ENCODE measurements at places on chromosomes 6 and 20.

DNA sequence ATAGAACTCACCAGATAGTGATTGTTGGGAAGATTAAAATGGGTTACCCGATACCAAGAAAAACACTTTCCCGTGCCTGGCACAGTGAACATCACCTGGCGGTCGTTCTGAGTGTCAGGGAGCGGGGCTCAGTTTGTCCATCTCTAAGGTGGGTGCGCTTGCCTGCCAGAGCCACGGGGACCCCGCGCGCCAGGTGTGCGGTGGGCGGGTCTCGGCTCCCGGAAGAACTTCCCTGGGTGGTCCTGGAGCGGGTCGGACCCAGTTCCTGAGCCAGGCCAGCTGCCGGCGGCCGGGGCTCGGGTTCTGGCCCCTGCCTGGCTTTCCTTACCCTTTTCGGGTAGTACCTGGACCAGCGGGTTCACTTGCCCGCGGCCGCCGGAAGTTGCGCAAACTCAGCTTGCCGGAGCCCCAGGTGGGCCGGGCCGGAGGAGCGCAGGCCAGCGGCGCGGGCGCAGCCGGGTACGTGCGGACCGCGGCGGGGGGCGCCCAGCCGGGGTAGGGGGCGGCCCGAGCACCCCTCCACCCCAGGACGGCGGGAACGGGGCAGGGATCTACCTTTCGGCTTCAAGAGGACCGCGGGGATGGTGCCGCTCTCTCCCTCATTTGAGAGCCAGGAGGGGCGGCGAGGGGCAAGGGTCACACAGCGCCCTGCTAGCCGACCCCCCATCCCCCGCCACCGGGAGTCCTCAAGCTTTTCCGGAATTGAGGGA, 7.5 kb downstream of the FAM110A start:
- DNase-seq, result no peak

- no peak for DNase-seq
Observed at GRCh38 chr20:60804240-60804917, 447.7 kb upstream of the CDH4 start.

GRCh38 chr20:50478162-50478990, 31.8 kb upstream of the PTPN1 start:
- DNase-seq, result peak; percentile 70

DNA sequence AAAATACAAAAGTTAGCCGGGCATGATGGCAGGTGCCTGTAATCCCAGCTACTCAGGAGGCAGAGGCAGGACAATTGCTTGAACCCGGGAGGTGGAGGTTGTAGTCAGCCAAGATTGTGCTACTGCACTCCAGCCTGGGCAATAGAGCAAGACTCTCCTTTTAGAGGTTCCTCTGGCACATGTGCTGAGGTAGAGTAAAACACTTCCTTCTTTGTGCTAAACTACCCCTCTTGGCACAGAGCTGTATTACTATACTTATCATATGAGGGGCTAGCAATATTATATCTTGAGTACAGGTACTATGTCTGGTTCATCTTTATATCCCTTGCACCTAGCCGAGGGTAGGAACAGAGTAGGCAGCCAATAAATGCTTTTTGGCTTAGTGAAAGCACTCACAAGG, 40.2 kb upstream of the SAMHD1 start:
- DNase-seq, result no peak

DNA sequence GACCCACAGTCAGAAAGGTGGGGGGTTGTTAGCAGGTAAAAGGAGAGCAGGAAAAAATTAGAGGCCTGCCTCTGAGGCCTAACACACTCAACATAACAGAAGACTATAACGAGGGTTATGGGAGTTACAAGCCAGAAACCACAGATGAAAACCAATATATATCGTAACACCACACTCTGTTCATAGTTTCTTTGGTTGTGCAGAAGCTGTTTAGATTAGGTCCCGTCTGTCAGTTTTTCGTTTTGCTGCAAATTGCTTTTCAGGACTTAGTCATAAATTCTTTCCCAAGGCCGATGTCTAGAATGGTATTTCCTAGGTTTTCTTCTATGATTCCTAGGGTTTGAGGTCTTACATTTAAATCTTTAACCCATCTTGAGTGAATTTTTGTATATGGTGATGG, 3.7 kb upstream of the MAP3K5 start:
- DNase-seq, result no peak

- DNase-seq, result no peak
Observed at GRCh38 chr6:37017606-37018197, 12.2 kb downstream of the FGD2 start.

DNA sequence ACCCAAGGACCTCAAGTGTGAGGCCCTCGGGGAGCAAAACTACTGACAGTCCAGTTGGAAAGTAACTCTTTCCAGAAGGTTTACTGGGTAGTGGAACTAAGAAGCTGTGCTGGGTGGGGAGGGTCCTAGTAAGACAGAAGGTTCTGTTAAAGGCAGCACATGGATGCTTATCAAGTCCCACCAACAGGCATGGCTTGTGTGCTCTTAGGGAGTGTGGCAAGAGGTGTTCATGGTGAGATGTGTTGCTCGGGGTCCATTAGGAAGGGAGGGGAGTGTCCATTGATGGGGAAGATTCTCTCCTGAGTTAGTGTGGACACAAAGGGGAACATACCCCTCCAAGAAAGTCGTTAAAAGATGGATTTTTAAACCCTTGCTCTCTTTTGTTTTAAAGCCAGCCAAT, 120.6 kb downstream of the LY86 start:
- DNase-seq, result no peak

- DNase-seq, result peak; percentile 39
Observed at GRCh38 chr6:78487401-78487800, 379.9 kb upstream of the IRAK1BP1 start.

GRCh38 chr20:25544311-25544710, 41.0 kb downstream of the NINL start:
- no peak for DNase-seq

- no peak for DNase-seq
Observed at GRCh38 chr6:57134954-57135353, 37.2 kb upstream of the BAG2 start.

- DNase-seq, result peak; percentile 23
Observed at GRCh38 chr6:1313767-1314503, 2.0 kb downstream of the FOXQ1 start.

- DNase-seq, result no peak
Observed at GRCh38 chr20:59017493-59018231, 1.6 kb upstream of the TUBB1 start.

GRCh38 chr20:36895036-36895435, 19.1 kb downstream of the TLDC2 start:
- no peak for DNase-seq

DNA sequence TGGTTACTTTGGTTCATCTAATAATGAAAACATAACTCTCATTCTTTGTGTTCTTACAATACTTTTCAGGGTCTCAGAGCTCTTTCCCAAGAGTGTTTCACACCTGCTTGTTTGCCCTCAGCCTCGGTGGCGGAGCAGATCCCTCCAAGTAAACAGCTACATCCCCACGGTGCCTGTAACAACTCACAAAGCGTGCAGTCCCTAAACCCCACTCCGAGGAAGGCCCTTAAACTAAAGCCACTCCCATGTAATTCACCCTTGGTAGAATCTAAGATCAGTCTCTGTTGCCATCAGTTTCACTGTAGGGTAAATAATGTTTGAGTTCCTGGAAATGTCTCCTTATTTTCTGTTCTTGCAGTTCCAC, 101.1 kb downstream of the TFAP2A start:
- DNase-seq, result no peak

DNA sequence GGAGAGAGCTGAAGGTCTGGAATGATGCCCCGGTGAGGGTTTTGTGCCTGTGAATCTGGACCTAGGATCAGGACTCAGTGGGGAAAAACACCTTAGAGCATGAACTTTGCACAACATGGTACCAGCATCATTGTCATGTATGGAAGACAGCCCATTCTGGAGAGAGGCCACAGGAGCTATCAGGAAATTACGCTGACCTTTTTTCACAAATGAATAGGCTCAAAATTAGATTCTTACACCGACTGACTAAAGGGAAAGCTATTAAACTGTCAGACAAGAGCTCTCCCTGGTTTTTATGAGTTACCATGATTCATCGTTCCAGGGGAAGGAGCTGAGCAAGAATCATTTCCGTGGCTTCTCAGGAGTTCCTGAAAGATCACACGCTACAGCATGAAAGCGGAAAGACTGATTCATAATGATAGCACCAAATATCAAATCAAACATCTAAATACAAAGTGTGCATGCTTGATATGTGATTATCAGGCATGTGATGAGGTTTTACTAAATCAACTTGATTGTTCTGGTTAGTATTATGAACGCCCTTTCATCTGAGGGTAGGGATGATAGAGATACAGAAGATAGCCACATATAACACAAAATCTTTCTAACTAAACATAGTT, 224.9 kb upstream of the SMLR1 start:
- DNase-seq, result peak; percentile 99

GRCh38 chr20:23602699-23603098, 3.0 kb downstream of the CST9 start:
- DNase-seq, result no peak

DNA sequence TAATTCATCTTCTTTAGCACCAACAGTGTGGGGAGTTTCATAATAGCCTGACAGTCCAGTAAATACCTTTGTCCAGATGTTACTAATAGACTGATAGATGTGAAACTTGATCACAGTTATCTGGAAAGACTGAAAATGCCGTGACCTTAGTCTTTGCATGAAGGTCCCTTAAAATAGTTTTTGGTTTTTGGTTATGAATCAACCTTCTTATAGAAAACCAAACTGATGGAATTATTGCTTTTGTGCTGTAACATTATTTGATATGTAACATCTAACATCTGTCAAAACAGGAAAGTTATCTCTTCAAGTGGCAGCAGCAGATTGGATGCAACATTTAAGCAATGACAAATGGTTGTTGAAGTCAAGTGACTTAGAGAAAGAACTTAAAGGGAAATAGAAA, 190.4 kb downstream of the DOK5 start:
- no peak for DNase-seq
